ENCODE measurements at places on chromosomes 1 and 21.

DNA sequence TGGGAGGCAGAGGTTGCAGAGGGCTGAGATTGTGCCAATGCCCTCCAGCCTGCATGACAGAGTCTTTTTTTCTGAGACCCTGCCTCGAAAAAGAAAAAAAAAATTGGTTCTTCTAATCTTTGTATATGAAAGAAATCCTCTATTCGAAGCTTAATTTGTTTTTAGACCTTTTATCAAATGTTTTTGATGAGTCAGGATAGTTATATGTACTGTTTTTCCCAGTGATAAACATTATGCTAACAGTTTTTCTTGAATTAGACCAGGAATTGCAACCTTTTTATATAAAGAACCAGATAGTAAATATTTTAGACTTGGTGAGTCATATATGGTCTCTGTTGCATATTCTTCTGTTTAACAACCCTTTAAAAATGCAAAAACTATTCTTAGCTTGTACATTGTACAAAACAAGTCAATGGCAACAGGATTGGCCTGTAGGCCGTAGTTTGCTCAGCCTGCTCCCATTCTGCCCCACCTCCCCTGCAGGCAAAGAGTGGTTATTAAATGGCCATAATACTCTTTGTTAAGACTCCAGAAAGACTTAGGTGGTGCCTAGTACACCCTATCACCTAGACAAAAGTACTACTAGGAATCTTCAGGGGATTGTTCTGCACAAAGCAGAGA lies 45.2 kb downstream of the LYST start:
- no peak for DNase-seq

DNA sequence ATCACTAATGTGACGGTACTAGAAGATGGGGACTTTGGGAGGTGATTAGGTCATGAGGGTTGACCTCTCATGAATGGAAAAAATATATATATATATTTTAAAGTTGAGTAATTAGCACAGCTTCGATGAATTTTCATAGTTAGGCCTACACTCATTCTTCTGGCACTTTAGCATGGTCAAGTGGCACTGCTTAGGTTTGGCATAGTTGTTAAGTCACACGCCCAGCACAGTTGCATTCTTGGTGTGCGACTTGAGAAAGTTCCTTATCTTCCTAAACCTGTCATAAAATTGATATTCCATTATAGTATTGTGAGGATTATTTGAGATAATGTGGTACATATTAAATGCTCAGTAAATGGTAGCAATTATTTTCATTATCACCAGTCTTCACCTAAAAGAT lies 47.7 kb downstream of the MAN1A2 start:
- DNase-seq, result no peak

GRCh38 chr1:173798078-173798477 lies 26.4 kb upstream of the DARS2 start:
- no peak for DNase-seq

DNA sequence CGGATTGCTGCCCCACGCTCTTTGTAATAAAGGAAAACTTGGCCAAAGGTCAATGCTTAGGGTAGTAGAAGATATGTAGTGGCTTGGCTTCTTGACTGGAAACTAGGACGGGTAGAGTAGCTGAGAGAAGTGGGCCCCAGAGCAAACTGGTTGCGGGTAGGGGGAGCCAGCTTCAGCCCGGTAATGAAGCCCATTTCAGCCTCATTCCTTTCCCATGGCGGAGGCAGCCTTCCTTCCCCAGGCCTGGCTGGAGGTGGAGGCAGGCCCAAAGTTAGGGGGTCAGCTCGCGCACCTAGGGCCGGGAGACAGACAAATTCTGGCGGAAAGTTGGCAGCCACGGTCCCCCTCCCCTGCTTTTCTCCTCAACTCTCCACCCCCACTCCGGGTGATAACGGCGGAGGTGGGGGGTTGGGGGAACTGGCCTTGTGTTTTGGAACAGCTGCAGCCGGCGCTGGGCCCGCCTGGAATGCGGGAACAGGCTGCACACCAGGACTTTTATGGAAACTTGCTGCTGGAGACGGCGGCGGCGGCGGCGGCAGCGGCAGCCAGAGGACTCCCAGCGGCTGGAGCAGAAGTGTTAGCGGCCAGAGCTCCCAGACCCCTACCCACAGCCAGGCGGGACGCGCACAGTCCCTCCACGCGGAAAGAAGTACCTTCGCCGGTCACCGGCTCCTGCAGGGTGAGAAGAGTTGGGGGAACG lies at the start of gene NEXN:
NEXN (plus strand) TSS at position 544 of the 700 bp plus-strand sequence. CDS start 27,483 bp downstream, outside the sequence.
- no peak for DNase-seq

DNA sequence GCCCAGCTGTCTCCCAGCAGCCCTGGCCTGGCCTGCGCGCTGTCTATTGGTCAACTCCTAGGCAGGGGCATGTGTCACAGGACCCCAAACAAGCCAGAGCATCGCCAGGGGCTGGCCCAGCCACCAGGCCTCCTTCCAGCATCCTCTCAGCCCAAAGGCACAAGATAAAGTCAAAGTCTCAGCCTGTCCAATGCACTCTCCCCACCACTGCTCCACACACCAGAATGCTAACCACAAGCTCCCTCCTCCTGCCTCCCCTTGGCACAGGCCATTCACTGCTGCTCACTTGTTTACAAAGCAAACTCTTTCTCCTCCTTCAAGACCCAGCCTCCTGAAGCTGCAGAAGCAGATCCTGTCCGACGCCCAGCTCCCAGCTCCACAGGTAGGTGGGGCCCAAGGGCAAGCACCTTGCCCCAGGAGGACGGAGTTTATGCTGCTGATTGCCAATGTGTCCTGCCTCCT lies 133.4 kb downstream of the DMRTB1 start:
- no peak for DNase-seq

DNA sequence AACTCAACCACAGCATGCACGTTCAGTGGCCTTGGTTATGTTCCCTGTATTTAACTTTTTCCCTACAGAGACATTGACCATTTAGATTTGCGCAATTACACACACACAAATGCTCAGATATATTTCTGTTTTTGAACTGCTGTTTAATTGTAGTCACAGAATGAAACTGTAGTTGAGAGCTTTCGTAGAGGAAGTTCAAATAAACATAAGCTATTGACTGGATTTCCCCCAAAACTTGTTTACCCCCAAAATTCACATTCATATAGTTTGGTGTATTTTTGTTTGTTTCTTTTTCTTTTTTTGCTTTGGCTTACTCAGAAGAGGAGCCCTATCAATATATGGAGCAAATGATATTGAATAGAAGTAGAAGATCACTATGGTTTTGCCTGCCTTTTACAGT lies 921.0 kb downstream of the ADGRL2 start:
- DNase-seq, result no peak

- no peak for DNase-seq
These were observed 50.0 kb downstream of the SH3GLB1 start for GRCh38 chr1:86754265-86754974.

GRCh38 chr1:2001773-2002411 lies 1.7 kb downstream of the CFAP74 start:
- no peak for DNase-seq

- DNase-seq, result no peak
These were observed 18.8 kb upstream of the DYNLT5 start for GRCh38 chr1:66733348-66734017.

DNA sequence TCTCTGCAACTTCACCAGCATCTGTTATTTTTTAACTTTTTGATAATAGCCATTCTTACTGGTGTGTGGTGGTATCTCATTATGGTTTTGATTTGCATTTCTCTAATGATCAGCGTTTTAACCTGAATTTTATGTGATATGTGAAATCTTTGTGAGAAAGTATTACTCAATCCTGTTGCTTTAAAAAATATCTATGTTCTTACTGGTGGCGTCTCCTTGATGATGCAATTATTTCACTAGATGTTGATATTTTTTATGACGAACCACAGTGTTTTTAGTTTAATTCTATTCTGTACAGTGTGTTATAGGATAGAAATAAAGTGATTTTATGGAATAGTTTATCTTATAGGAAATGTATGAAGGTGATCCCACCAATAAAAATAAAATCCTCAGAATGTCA lies 54.7 kb upstream of the GPR88 start:
- no peak for DNase-seq

DNA sequence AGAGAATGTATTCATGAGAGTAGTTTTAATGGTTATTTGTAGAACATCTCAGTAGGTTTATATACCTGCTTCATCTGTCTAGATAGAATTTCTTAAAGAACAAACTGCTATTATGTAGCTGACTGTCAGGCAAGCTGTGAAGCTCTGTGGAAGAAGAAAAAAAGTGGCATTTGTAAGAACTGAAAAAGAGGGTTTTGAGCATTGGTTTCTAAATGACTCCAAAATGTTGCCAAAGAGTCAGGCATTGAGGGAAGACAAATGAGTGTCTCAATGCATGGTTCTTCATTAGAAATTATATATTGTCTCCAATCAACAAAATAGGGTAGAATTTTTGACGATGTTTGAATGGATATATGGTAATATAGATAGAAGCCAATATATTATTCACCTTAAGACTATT lies 1276.1 kb downstream of the KCNT2 start:
- no peak for DNase-seq

- no peak for DNase-seq
These were observed 7.7 kb upstream of the PPM1J start for GRCh38 chr1:112722601-112723510.

GRCh38 chr1:193787061-193787460 lies 600.6 kb upstream of the B3GALT2 start:
- no peak for DNase-seq

Data from hematopoietic multipotent progenitor cell treated with erythropoietin and hydrocortisone succinate and interleukin-3 and kit ligand, for 17 days (in vitro differentiated cells).